NCI-H1417 treated with DMSO at 0.1 percent for 48 hours (cell line): ENCODE measurements at places on chromosomes 5 and 9.

DNA sequence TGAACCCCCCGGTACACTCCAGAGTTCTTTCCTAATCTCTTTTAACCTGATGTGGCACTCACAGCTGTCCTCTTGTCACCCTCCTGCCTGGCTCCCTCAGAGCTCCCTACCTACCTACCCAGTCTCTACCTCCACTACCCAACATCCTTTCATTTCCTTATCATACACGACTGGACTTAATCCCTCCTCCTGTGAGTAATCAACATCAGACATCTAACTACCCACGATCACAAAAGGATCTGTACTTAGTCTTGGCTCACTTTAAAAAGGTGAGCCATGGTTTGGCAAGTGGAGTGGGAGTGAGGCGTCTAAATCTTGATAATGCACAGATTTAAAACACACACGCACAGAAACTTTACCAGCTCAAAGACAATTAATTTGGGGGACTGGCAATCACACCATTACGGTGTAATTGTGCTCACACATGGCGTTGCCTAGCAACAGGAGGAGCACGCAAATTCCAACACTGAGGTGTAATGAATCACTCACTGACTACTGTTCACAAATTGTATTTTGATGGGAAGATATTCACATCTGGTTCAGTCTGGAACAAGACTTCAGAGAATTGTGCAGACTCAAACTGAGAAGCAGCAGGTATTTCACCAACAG, 235.9 kb downstream of the EPB41L4A start:
- peak; percentile 11 for DNase-seq

DNA sequence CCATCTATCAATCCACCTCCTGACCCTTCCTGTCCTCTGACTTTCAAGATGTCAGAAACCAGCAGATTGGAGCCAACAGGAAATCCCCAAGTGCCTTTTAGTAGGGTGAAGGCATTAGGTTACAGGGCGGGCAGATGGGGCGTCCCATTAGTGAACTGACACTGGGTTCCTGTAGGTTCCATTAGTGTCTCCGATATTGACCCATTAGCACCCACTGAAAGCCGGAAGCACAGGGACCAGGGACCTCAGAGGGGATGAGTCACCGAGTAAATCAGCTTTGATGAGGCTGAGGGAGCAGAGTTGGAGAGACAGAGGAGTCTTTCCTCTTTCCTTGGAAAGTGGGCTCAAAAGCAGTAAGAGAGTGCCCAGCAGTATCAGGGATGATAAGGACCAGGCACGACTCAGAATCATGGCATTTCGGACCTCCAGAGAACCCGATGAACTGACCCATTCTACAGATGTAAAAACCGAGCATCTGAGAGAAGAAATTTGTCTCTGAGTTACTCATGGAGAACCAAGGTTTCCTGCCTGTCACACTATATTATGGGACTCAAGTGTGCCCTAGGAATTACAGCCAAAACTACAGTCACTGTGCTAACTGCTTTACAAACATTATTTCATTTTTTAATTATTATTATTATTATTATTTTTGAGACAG, 47.2 kb upstream of the FABP6 start:
- no peak for DNase-seq

DNA sequence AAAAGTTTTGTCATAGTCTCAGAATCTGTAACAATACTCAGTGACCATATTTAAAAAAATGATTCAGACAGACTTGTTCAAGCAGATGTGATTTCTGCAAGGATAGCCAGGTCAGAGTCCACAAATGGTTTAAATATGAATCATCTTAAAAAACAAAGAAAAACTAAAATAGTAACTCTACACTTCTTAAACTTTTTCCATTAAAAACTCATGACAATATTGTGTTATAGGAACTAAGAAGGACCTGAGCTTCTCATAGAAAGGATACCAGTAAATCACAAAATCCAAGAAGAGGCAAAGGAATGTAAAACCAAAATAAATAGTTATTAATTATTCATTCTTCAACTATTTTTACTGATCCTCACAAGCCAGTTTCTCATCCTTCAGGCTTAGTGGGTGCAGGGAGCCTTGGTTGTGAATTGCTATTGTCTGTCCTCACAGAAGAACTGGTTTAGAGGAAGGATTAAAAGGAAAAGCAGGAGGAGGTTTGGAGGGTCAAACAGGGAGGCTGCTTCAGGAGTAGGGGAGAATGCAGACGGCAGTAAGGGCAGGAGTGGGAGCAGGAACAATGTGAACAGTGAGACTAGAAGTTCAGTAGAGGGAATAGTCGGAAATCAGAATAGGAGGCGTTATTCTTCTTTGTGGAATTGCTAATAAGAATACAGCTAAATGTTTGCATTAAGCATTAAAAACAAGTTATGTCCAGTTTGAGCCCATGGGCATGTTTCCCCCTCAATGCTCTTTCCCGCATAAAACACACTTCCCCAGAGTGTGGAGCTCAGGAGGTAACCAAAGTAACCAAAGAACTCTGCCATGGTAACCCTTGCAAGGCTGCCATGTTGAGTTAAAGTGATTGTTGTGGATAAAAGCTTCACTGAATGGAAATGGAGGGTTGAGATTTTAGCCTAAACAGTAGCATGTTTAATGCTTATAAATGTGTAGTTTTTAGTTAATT, 110.7 kb downstream of the CCDC192 start:
- no peak for DNase-seq

GRCh38 chr5:69416180-69416579, 1.3 kb downstream of the MARVELD2 start:
- DNase-seq = no peak

DNA sequence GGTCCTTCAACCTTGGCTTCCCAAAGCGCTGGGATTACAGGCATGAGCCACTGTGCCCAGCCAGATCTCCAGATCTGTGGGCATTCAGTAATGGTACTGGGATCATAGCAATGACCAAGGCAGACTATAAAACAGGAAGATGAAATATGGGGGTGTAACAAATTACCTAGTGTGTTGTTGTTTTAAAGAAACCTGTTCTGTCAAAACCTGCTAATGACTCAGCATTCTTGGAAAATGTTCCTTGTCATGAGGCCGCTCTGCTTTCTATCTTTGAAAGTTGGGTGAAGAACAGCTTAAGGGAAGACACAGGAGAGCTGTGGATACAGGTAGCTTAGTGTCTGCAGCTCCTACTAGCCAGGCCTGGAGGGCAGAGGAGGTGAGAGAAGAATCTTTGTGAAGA, 19.4 kb downstream of the TARS1 start:
- DNase-seq = no peak

- DNase-seq = no peak
Observed at GRCh38 chr5:160452036-160452435, 30.4 kb downstream of the PTTG1 start.

- no peak for DNase-seq
Observed at GRCh38 chr9:76859860-76860259, 46.1 kb downstream of the PRUNE2 start.

DNA sequence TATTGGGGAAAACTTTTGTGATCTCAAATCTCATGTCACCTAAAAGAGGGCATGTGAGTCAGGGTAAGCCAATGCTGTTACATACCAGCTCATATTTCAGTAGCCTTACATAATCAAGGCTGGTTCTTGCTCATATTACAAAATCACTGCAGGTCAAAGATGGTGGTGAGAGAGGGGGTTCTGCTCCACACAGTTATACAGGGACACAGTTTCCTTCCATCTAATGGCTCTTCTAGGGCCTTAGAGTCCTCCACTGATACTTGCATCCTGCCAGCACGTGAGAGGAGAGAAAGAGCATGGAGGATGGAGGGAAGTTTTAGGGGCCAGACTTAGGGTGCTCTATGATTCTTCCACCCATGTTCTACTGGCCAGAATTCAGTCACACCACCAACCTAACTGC, 130.0 kb downstream of the LIFR start:
- DNase-seq = no peak

DNA sequence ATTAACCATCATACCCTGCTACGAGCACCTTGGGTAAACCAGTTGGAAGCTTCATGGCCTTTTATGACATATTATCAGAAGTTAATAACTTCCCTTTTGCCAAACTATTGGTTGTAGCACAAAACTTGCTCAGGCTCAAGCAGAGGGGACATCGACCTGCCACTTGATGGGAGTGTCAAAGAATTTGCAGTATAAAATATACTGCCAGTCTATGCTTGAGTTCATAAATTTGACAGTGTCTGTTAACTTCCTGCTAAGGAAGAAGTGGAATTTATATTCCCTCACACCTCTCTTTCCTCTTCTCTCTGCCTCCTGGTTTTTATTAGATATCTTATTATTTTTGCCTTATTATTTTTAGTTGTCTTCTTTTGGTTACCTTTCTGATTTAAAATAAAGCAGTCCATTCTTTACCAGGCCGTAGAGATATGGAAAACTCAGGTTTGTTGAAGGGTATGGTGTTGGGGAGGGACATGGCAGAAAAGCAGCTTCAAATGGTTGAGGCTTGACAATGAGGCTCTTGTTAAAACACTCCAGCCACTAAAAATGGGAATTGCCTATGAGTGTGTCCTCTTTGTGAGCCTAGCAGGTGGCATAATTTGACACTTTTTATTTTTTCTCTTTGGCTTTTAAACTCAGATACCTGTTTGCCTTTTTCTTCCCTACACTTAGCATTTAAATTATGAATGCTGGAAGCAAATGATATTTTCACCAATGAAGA, 298.0 kb downstream of the DOCK8 start:
- DNase-seq = no peak

DNA sequence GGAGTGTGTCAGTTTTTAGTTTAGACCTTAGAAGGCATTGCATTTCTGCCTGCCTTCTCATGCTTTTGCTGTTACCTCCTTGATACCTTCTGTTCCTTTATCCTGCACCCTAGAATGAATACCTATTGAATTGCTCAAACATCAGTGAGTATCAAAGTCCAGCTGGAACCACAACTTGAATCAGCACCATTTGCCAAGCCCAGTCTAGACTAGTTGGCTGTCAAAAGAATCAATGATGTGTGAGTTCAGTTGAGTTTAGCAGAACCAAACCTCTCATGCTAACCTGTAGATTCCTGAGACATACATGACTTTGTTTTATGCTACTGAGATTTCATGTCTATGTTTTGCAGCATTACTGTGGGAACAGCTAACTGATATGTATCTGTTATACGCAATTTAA, 116.6 kb downstream of the FAM170A start:
- no peak for DNase-seq

DNA sequence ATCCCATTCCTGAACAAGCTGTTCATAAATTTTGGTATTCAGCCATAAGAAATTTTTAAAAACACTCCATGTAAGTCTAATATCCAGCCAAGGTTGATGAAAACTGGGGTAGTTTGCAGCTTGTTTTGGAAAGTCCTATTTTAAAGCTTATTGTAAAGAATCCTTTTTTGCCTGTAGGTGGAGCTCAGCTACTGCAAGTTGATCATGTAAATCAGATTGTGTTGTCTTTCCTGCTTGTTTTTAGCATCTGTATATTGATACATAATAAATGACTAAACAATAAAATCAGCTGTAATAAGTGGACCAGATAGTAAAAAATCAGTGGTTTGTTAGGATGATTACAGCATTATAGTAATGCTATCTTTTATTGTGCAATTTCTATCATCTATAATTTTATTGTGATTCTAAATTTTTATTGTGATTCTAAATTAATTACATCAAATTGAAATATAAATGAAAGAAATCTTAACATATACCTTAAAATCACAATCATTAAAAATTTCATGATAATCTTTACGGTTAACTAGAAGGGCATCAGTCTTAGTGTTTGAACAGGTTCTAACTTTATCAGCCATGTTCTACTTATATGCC, 42.4 kb downstream of the CWC27 start:
- peak; percentile 5 for DNase-seq

- no peak for DNase-seq
Observed at GRCh38 chr9:120136696-120137095, 443.3 kb downstream of the CDK5RAP2 start.

GRCh38 chr9:128899566-128900322, 17.8 kb downstream of the LRRC8A start:
- no peak for DNase-seq

GRCh38 chr5:120767178-120767820, 303.2 kb downstream of the PRR16 start:
- no peak for DNase-seq
